ENCODE measurements at places on chromosomes 7 and 10.

DNA sequence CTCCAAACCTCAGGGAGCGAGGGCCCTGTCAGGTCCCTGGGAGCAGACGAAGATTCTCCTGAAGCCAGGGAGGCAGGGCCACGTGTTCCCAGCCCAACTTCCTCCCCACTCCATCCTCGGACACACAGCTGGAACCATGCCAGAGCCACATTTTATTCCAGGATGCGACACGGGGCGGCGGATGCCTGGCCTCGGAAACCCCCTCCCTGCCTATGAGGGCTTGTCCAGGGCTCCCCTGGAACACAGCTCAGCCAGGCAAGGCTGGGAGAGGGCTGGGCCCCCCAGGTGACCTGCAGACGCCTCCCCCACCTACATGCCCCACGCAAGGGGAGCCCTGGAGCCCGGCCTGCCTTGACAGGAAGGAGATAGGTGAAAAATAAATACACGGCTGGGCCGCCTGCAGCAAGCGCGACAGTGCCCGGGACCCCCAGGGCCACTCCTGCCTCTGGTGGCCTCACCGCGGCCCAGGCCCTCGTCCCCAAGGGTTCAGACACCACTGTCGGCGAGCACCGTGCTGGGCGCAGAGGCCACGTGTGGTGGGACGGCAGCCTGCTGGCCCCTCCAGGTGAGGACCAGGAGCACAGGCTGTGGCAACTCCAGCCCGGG, 21.5 kb downstream of the GET4 start:
- no peak for DNase-seq

DNA sequence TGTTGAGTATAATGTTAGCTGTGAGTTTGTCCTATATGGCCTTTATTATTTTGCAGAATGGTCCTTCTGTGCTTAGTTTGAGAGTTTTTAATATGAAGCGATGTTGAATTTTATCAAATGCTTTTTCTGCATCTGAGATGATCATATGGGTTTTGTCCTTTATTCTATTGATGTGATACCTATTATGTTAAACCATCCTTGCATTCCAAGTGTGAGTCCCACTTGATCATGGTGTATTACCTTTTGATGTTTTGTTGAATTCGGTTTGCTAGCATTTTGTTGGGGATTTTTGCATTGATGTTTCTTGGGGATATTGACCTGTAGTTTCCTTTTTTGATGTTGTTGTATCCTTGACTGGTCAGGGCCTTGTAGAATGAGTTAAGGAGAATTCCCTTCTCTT, 166.4 kb downstream of the MLLT10 start:
- no peak for DNase-seq

DNA sequence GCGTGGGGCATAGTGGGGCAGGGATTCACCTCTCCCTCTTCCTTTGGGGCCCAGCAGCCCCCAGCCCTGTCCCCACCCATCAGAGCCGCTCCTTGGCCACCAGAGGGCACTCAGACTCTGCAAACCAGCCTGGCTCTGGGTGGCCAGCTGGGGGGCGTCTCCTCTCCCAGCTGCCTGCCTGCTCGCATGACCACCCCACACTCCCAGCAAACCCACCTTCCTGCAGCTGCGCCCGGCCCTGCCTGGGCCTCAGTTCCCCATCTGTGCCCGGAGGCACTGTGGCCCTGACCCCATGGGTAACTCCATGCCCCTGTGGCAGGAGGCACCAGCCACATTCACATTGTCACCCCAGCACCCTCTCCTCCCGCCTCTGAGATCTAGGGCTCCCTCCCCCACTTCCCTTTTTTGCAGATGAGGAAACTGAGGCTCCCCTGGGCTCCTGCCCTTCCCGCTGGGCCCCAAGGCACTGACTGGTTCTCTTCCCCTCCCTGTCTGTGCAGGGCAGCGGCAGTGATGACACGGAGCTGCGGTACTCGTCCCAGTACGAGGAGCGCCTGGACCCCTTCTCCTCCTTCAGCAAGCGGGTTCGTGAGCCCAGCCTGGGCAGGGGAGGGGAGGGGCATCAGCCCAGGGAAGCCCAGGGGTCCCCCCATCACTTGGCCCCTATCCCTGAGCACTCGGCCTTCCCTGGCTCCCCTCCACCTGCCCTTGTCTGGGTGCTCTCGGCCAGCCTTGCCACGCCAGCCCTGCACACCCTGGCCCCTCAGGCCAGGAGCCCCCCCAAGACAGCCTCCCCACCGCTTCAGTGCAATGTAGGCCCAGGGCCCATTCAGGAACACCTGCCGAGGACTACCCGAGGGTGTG, 6.9 kb upstream of the SH2B2 start:
- peak; percentile 56 for DNase-seq

GRCh38 chr10:117989962-117990361, 56.8 kb downstream of the RAB11FIP2 start:
- no peak for DNase-seq

GRCh38 chr7:158532093-158532627, 55.5 kb downstream of the PTPRN2 start:
- DNase-seq = no peak

DNA sequence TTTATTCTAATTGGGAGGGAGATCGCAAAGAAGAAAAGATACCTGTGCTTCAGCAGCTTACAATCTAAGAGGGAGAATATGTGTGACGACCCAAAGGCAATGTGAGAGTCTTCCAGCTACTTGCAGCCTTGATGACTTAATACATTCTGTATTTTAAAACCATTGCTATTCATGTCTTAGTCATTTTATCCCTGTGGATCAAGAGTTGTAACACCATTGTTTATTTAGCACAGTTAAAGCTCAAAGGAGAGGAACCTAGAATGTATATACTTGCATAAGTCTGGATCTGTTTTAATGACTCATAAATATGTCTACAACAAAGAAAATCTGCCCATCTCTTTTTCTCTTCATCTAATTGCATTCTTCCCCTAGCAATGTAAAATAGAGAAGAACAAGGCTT, 117.9 kb upstream of the DLX6 start:
- no peak for DNase-seq

DNA sequence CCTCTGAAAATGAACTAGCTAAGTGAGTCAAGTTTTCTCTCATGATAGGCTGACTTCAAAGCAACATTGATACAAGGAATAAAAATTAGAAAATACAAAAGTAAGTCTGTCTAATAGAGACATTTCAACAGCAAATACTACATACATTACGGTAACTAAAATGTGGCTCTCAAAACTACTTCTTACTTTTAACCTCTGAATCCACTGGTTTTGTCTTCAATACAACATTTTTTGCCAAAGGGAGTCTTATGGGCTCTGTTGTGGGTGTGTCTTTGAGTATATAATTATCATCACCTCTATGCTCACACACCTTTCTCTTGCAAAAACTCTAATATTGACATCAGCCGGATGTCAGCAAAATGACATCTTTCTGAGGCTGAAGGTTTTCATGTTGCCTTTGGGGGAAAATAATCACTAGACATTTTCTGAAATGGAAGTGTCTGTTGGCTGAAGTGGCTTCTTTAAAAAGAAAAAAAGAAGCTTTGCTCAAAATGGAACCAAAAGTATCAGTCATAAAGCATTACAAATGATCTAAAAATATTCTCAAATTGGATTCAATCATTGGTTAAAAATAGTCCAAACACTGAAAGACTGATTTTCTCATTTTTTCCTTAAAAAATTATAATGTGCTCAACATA, 41.8 kb upstream of the FAM133B start:
- DNase-seq = no peak

Measured in hypothalamus (tissue), 51 donors.